ENCODE measurements at places on chromosomes 1 and 21.

DNA sequence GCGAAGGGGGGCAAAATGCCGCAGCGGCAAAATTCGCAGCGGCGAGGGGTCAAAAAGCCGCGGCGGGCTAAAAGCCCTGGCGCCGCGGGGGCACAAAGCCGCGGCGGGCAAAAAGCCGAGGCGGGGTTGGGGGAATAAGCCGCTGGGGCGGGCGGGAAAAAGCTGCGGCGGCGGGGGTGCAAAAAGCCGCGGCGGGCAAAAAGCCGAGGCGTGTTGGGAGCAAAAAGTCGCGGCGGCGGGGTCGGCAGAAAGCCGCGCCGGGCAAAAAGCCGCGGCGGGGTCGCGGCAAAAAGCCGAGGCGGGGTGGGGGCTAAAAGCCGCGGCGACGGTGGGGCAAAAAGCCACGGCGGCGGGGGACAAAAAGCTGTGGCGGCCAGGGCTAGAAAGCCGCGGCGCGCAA lies 3902.5 kb downstream of the SRGAP2C start:
- no peak for DNase-seq

DNA sequence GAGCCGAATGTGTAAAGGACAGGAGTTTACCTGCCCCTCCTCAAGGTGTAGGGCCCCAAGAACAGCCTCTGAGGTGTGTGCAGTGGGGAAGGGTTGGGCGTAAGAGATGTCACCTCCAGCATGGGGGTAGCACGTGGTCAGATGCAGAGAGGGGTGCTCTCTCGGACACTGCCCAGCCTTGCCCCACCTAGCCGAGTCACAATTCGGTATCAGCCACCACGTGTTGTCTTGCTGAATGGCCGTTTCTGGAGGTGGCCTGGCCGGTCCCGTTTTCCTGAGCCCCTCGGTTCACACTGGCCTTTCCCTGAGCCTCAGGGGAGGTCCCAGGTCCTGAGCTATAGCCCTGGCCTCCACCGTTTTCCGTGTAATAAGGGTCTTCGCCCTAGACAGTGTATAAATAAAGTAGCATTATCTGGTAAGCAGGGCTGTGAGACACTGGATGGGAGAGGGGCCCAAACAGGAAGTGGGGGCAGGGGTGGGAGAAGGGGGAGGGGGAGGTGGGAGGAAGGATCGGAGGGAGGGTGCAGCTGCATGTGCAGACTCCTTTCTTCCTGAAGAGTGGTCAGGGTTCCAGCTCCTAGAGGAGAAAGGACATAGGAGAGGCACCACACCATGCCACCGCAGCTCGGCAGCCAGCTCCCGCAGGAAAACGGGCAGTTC lies 23.3 kb downstream of the CD34 start:
- no peak for DNase-seq

- no peak for DNase-seq
Observed at GRCh38 chr1:202501281-202501680, 152.8 kb downstream of the PPP1R12B start.

DNA sequence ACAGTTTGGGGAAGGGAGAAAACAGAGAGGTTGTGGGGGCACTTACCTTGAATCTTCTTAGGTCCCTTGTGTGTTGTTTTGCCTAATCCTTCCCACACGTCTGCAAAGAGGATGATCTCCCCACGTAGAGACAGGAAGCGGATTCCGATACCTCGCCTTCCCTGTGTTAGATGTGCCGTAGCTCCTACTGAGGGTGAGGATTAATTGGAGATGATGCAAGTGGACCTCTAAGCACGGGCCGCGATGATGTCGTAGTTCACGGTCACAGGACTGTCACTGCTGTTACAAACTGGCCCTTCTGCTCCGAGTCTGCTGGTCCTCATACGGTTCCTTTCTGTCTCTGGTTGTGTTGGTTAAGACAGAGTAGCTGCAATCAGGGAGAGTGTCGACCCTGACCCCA lies 27.7 kb downstream of the GALNT2 start:
- no peak for DNase-seq

- no peak for DNase-seq
Observed at GRCh38 chr1:47785561-47786271, 211.5 kb downstream of the TRABD2B start.

DNA sequence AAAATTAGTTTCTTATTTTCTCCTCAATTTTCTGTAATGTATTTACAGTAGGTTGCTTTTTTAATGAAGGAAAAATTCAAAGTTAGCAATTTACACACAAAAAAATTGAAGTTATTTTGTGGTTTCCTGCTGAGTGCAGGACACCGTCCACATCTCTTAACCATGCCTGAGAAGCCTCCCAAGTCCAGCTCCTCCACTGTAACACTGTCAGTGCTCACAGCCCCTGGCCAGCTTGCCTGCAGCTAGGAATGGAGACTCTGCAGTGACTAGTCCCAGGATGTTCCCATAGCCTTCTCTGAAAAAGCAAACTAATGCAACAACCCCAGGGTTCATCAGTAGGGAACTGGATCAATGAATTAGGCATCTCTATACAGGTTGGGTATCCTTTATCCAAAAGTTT lies 3.5 kb downstream of the A3GALT2 start:
- DNase-seq: no peak

DNA sequence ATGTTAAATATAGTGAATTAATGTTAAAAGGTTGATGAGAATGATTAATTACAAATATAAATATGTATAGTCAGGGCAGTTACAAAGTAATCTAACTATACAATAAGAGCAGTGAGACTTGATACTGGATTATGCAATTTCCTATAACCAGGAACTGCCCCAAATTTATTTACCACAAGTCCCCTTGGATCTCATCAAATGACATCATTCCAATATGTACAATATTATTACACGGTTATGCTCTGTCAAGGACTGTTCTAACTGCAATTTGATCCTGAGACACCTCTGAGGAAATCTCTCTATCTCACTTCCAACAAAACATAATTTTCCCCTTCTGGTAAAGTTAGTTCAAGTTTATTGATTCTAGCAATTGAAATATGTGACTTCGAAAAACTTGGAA lies 917.6 kb downstream of the NCAM2 start:
- DNase-seq: no peak

DNA sequence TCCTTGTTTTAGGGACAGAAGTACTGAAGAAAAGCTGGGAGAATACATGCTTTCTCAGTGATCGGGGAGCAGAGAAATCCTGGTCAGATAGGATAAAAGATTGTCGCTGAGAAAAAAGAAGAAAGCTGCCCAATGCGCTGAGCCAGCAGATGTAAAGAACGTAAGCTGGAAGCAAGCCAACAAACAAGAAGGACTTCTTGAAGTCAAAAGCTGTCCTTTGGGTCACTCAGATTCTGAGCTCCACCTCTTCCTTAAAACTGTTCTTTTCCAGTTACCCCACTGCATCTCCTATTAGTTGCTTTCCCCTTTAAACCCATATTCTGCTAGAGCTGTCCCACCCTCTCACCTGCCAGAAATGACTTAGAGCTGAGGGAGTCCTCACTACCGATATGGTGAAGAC lies 64.8 kb downstream of the GPR137B start:
- no peak for DNase-seq

- DNase-seq: no peak
Observed at GRCh38 chr1:37425221-37425620, 49.2 kb upstream of the ZC3H12A start.
